MV-4-11 (cell line): ENCODE measurements at places on chromosomes 5 and 9.

DNA sequence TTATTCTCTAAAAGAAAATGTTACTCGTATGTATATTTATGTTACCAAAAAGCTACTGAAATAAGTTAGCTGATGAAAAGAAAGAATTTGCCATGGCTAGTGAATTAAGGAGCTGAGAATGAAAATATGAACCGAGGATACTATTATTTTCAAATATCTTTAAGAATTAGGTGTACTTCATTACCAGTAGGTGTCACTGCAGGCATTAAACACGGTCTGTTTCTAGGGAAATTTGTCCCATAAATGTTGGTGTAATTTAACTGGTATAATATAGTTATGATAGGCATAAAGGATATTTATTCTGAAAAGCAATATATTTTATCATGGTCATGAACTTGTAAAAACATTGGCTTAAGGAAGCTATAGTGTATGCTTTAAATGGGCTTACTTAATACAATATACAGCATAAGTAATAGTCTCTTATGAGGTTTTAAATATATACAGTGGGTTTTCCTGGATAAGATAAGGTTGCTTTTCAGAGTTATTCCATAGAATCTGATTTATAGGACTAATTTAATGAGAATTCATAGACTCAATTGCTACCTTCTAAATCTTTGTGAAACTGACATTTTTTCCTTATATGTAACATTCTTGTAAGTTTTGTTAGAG, 72.4 kb upstream of the MPDZ start:
- peak; percentile 9 for DNase-seq

DNA sequence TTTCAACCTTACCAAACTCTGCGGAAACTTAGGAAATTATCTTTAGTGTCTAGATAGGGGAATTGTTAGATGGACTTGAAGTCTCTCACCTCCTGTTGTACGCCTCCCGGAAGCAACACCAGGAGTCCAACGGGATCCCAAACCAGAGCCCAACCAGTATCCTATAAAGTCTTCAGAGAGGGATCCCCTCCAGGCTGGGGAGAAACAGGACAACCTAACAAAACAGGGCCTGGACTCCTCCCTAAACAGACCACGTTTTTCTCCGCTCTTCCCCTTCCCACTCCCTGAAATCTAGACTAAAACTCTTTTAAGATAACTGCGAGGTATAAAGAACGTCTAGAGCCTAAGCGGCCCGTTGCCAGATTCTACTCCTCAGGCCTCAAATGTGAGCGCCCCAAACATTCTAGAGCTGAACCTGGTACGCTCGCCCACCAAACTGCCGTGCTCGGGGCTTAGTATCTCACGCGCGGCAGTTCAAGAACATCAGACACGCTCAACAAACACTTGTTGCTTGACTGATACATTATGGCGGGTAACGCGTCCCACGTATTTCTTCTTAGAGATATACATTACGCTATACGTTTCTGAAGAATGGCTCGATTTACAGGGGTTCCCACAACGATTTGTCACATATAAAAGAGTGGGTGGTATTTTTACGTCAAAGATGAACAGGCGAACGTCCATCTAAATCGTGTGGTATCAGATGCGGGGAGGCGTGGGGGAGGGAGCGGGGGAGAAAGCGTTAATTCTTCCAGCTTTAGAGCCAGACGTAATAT, 663 bp upstream of the SMIM27 start:
- DNase-seq: peak; percentile 39

- no peak for DNase-seq
Measured at GRCh38 chr9:93962017-93962416, 6.9 kb upstream of the BARX1 start.

- DNase-seq: no peak
Measured at GRCh38 chr5:13278148-13278547, 666.3 kb downstream of the DNAH5 start.

DNA sequence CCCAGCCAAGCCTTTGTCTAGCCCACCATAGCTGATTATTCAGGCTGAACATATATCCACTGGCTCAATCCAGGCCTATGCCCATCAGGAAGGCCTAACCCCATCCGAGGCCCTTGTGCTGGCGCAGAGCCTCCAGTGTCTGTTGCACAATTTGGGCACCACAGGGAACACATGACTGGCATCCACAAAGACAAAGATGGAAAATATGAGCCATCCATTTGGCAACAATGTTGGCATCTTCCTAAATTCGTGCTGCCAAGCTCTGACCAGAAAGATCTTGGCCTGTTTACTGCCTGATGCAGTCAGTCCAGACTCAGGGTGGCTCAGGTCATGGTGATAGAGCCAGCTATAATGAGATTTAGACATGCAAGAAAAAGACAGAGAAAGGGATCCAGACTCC, 233.8 kb downstream of the PIK3R1 start:
- no peak for DNase-seq

GRCh38 chr5:145697251-145697990, 137.7 kb downstream of the PRELID2 start:
- DNase-seq: peak; percentile 59

DNA sequence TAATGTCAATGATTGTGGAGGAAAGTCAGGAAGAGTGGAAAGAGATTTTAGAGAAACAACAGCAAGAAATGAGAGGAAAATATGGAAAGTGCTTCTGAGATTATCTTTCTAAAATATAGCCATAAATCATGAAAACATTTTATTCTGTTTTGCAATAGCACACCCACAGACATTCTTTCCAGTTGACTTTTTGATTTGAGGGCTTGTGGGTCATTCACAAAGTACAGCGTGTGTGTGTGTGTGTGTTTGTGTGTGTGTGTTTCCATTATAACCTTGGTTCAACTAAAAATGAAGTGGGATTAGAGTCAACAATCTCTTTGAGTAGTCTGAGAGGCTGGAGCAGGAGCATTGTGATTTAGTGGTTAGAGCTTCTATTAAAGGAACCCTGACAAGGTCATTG, 116.6 kb upstream of the GAS1 start:
- no peak for DNase-seq

GRCh38 chr9:35269919-35270318, 108.1 kb downstream of the UNC13B start:
- DNase-seq: no peak
